Stimulated activated naive CD4-positive, alpha-beta T cell (primary cell): ENCODE measurements at places on chromosomes 5 and 9.

DNA sequence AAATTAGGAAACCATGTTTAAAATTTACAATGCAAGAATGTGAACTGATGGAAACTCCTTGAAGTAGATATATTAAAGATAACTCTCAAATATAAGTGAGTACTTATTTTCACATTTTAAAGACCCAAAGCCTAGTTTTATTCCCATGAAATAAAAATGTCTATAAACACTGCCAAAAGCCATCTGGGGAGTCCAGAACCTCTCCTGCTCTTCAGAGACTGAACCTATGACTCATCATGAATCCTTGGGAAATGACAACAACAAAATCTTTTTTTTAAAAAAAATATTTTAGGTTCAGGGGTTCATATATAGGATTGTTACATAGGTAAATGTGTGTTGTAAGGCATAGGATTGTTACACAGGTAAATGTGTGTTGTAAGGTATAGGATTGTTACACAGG is 33.8 kb upstream of the FYB1 start:
- DNase-seq, result no peak

- no peak for DNase-seq
These were observed 683.3 kb downstream of the MAT2B start for GRCh38 chr5:164188733-164189148.

DNA sequence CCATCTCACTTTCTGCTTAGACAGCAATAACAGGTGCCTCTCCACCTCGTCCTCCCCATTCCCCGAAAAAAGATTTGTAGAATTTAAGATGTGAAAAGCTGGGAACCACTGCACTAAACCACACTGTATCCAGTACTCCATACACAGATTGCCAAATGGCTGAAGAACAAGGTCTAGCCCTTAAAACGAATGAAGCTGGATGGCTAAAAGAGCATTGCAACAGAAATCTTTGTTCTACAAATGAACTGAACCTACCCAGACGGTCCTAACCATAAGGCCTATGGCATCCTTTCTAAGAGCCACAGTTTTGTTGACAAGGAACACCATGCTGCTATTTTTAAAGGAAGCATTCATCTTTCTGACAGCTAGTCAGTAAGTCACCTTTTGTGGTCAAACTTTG is 152.3 kb downstream of the TTC39B start:
- no peak for DNase-seq

- DNase-seq, result no peak
These were observed 125.6 kb downstream of the DAB2IP start for GRCh38 chr9:121776739-121777637.

DNA sequence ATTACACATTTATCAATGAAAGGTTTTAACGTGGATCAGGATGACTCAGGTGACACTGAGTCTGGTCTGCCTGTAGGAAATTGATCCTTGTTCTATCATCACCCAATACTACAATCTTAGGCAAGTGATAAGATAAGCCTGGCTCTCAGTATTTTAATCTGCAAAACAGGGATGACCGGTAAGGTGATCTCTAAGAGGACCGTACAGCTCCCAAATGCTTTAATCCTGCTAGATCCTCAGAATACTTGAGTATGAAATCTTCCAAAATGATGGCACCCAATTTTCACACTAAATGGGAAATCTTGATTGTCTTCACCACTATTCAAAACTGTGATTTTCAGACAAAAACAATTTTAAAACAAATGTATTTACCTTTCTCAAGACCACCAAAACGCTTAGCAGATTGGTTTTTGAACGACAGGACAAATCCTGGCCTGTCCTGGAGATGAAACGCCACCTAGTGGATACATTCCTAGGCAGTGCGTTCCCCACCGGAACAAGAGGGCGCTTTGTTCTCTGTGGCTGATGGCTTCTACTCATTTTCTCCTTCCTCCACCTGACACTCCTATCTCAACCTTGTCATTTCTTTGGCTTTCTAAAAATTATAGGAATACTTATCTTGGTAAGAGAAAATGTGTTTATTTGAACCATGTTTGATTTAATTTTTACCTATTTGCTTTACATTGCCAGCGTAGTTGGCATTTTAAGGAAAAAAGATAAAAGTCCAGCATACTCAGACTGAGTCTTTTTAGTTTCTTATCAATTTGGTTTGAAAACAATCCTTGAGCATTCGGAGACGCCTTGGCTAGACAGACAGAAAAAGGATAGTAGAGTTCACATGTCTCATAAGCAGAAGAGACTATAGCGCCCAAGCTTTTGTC is 41.2 kb upstream of the VCAN start:
- peak; percentile 1 for DNase-seq
